Stimulated activated CD4-positive, alpha-beta T cell treated with anti-CD3 and anti-CD28 coated beads, Interleukin-1b, Interleukin-23, amount 100 ng/mL, for 4 hours (primary cell): ENCODE measurements at places on chromosomes 16 and 17.
A peak's percentile ranks its signal among the peaks of the same experiment; 100 is the strongest.

DNA sequence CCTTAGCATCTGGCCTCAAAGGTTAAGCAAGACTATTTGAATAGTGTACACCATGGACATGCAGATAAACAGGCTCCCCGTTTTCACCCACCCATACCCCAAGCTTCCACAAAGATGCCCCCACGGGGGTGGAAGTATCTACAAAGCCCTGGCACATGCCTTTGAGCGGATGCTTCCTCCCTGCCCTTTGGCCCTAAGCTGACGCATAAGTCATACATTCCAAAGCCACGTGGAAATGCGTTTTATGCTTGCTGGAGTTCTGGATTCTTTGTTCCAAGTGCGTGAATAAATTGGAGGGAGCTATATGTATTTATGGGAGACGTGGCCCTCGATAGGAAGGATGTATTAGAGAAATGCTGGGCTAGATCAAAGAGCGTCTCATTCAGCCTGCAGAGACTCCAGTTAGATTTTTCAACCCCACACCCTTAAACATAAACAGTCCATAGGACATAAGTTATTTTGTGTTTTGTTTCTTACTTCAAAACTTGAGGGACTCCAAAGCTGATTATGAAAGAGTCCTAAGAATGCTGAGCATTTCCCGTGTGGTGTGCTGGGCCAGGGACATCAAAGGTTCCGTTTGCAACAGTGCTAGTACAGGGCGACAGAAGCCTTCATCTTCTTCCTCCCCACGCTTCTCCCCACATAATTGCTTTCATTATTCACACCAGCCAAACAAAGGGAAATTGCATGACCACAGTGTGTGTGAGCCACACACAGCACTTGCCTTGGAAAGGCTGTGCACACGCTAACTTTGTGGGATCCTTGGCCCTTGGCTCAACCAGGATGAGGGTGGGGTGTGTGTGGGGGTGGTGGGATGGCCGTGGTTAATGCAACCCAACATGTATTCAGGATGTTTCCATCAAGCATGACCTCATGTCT, 73.6 kb downstream of the WIPI1 start:
- no peak for DNase-seq

GRCh38 chr17:49851387-49852291, 3.8 kb upstream of the TAC4 start:
- DNase-seq = peak; percentile 62

- no peak for DNase-seq
Measured at GRCh38 chr16:87043231-87044031, 273.8 kb downstream of the C16orf95 start.

- DNase-seq = no peak
Measured at GRCh38 chr16:20300312-20301097, 26.8 kb downstream of the GP2 start.

- no peak for DNase-seq
Measured at GRCh38 chr16:56896244-56896643, 31.2 kb downstream of the SLC12A3 start.

GRCh38 chr17:74006371-74006770, 197.1 kb upstream of the RPL38 start:
- DNase-seq = no peak

GRCh38 chr16:67723151-67723910, 4.2 kb upstream of the GFOD2 start:
- DNase-seq = no peak
